ENCODE measurements at places on chromosomes 4 and X.
A peak's percentile ranks its signal among the peaks of the same experiment; 100 is the strongest.

- DNase-seq, result no peak
Observed at GRCh38 chr4:107083-107443, 17.2 kb upstream of the ZNF718 start.

GRCh38 chr4:153480704-153481103 lies 14.5 kb downstream of the TMEM131L start:
- DNase-seq, result no peak

- no peak for DNase-seq
Observed at GRCh38 chrX:45140812-45141211, 59.9 kb downstream of the DIPK2B start.

- no peak for DNase-seq
Observed at GRCh38 chr4:10099499-10100325, 16.9 kb downstream of the WDR1 start.

- DNase-seq, result no peak
Observed at GRCh38 chrX:11626351-11626750, 39.4 kb downstream of the ARHGAP6 start.

DNA sequence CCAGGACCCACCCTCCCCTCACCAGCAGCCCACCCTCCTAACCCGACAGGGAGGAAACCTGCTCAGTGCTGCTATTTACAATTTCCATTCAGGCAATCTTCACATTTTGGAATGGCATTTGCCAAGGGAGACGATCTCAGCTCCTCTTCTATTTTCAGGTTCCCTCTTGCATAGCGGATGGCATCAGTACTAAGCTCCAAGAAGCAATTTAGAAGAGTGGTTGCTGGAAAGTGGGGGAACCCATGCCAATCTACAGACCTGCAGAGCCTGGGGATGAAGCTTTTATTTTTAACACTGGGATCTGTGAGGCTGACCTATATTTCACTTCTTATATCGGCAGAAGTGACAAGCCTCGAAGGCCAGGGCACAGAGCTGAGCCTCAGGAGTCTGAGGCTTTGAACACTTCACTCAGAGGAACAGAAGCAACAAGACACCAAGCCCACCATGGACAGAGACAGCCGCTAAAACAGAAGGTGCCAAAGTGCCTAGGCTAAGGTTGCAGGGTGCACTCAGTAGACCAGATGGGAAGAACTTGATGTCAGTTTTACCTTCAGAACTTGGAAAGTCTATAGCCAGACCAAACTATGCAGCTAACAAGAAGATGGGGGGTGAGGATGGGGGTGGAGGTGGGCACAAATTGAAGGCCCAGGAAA lies 44.0 kb downstream of the SCD5 start:
- DNase-seq, result no peak

- DNase-seq, result no peak
Observed at GRCh38 chrX:41734530-41734929, 10.5 kb downstream of the GPR82 start.

DNA sequence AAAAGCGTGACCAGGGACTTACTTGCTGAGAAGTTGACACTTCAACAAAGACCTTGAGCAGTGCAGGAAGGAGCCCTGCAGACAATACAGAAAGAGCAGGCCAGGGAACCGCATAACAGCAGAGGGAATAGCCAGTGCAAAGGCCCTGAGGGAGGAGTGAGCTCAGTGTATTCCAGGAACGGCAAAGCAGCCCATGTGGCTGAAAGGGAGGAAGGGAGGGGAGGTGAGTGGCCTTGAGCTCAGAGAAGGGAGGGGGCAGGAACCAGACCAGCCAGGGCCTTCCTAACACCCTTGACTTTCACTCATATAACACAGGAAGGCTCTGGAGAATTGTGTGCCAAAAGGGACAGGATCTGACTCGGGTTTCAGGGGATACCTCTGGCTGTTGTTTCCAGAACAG lies 112.2 kb downstream of the BCOR start:
- DNase-seq, result no peak

GRCh38 chr4:157246964-157247363 lies 26.4 kb downstream of the GRIA2 start:
- DNase-seq, result no peak

- no peak for DNase-seq
Observed at GRCh38 chr4:87391576-87392054, 627 bp upstream of the HSD17B11 start.

GRCh38 chr4:122661176-122662160 lies 40.6 kb upstream of the IL21 start:
- no peak for DNase-seq

DNA sequence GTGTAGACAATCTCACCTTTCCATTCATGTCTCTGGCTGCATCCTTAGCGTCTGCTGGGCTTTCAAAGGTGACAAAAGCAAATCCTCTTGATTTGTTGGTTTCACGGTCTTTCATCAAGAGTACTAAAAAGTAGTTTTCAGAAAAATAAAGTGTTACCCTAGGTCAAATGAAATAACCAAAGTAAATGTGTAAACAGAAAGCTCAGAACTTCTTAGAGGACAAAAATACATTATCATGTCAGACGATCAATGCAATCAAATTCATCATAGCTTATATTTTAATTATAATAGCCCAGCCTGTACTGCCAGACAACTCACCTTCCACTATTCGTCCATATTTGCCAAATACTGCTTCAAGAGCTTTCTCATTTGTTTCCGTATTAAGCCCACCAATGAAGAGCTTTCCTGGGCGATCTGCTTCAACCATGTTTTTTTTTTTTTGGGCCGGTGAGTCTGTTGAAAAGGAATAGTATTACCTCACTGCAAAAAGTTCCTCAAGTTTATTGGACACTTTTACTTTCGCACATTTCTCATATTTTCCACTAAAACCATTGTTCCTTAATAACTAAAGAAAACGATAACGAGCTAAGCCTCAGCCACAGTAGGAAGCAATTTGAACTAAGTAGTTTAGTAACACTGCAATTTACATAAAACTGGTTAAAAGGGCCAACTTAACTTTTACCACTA lies 1.4 kb downstream of the RBMX start:
- DNase-seq, result no peak

DNA sequence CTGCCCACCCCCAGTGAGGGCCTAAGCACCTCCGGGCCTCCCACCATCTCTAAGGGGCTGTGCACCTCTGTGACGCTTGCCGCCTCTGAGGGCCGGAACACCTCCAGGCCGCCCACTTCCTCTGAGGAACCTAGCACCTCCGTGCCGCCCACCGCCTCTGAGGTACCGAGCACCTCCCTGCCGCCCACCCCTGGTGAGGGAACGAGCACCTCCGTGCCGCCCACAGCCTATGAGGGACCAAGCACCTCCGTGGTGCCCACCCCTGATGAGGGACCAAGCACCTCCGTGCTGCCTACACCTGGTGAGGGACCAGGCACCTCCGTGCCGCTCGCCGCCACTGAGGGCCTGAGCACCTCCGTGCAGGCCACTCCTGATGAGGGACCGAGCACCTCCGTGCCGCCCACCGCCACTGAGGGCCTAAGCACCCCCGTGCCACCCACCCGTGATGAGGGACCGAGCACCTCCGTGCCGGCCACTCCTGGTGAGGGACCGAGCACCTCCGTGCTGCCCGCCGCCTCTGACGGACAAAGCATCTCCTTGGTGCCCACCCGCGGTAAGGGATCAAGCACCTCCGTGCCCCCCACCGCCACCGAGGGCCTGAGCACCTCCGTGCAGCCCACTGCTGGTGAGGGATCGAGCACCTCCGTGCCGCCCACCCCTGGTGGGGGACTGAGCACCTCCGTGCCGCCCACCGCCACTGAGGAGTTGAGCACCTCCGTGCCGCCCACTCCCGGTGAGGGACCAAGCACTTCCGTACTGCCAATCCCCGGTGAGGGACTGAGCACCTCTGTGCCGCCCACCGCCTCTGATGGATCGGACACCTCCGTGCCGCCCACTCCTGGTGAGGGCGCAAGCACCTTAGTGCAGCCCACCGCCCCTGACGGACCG lies 977 bp downstream of the MAGEE1 start:
- DNase-seq, result no peak

DNA sequence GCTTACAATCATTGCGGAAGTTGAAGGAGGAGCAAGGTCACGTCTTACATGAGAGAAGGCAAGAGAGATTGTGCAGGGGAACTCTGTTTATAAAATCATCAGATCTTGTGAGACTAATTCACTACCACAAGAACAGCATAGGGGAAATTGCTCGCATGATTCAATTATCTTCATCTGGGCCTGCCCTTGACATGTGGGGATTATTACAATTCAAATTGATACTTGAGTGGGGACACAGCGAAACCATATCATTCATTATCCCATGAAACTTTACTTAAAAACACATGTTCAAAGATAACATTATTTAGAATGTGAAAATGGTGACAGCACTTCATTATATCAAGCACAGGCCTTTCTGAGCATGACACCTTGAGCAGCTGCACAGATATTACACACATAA lies 1087.8 kb downstream of the C4orf33 start:
- no peak for DNase-seq

DNA sequence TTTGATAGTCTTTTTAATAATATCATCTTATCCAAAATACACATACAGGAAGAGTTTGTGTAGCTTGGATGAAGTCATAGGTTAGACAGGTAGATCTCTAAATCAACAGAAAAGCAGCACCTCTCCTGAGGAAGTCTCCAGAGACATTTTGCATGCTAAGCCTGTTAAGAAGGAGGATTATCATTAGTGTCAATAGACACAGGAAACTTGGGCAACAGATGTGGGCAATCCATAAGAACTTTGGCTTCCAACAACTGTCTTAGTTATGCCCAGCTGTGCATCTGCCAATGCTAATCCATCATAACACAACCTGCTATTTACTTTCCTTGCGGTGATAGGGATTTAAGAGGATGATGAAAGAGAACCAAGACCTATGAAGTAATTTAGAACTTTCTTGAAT lies 1052.6 kb downstream of the RPA4 start:
- DNase-seq, result no peak

- no peak for DNase-seq
Observed at GRCh38 chr4:168511780-168512489, 15.1 kb downstream of the PALLD start.

- DNase-seq, result no peak
Observed at GRCh38 chr4:72442715-72443114, 126.3 kb downstream of the ADAMTS3 start.

DNA sequence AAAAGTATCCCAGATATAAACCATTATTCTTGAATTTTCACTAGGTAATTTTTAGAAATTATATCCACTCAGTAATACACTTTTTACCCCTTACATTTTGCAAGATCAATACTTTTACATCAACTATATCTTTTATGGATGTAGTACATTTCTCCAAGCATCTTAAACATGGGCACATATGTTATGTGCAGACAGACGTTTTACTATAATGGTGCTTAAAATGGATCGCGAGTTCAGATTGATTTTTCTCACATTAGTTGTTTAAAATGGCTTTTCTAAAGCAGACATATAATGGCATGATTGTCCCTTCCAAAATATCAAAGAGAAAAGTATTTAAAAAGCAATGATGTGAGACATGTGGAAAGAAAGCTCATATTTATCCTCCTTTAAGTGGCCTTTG lies 786.1 kb downstream of the PDHA2 start:
- no peak for DNase-seq

- no peak for DNase-seq
Observed at GRCh38 chr4:40482985-40483647, 146.5 kb downstream of the RBM47 start.

DNA sequence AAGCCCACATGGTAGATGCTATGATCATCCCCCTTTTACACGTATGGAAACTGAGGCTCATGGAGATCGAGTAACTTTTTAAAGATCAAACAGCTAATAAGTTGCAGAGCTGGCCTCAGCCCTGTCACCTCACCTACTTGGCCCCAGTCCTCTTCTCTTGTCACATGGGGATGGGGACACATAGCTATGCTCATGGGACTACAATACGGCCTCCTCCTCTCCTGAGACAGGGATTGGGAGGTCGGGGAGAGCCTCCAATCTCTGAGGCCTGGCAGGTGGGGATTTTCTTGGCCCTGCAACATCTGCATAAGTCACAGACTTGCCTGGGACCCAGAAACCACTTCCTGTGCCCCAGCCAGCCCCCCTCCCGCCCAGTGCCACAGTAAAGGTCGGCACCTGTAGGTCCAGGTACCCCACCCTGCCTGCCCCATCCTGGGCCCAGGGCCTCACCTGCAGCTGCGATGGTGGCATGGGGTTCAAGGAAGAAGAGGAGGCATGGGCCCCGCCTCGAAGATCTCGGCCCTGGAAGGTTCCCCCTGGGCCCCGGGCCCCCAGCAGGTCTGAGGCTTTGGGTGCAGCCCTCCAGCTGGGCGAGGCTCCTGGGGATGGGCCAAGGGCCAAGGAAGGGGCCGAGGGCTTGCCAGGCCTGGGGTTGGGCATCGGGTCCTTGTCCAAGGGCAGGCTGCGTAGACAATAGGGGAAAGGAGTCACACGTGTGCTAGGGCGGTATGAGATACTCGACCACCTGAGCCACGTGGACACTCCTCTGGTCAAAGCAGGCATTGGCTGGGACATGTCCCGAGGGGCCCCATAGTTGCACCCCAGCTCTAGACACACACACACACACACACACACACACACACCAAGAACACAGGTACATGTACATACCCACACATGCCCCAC lies 6.4 kb downstream of the FOXP3 start:
- DNase-seq, result no peak

GRCh38 chr4:33948921-33949320 lies 2295.4 kb downstream of the ARAP2 start:
- DNase-seq, result no peak

GRCh38 chrX:16429406-16429805 lies 220.6 kb upstream of the S100G start:
- DNase-seq, result no peak

DNA sequence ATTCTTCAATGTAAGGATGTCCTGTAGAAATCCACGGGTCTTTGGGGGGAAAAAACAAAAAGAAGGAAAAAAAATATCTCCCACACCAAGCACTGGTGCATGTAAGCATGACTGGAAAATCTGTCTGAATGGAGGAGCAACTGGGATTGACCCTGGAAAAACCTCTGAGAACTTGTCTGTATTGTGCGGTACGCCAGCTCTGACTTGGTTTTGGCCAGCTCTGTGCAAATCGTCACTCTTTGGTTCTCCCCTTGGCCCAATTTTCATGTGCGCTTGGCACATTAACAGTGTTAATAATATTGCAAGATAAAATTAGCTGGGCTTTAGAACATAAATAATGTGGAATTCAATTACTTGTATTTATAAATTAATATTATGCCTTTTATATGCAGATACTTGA lies 231.2 kb upstream of the HAND2 start:
- no peak for DNase-seq

- DNase-seq, result peak; percentile 20
Observed at GRCh38 chrX:20829665-20830491, 544.3 kb upstream of the CNKSR2 start.

- no peak for DNase-seq
Observed at GRCh38 chr4:113636438-113636818, 125.1 kb downstream of the CAMK2D start.

DNA sequence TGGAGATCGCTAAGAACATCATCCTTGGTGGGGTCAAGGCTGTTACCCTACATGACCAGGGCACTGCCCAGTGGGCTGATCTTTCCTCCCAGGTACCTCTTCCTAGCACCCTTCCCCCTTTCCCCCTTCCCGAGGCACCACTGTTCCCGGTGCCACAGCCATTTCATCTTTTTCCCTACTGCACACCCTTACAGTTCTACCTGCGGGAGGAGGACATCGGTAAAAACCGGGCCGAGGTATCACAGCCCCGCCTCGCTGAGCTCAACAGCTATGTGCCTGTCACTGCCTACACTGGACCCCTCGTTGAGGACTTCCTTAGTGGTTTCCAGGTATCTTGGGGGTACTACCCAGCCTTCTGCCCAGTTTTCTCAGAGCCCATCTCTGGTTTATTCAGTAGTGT lies 5.7 kb downstream of the UBA1 start:
- DNase-seq, result no peak

Measured in fibroblast of skin of left quadriceps (primary cell).